ENCODE measurements at places on chromosomes 5 and 9. TPM values are rescaled to one million over a fixed set of nuclear protein-coding genes. Genes with fewer than 3 reads are reported as not detected.

ACOT12 gene
- total RNA-seq, result not detected

LCN2 gene
- 0.58 TPM for total RNA-seq

CDC20B gene
- not detected for total RNA-seq

GKAP1 gene
- 15.6 TPM for total RNA-seq

MEIKIN gene
- total RNA-seq, result 0.66 TPM

CATSPER3 gene
- total RNA-seq, result not detected

NDUFAF2 gene
- 44.9 TPM for total RNA-seq

SLC34A3 gene
- total RNA-seq, result not detected

SLC6A19 gene
- not detected for total RNA-seq

GFI1B gene
- not detected for total RNA-seq

RFESD gene
- 2.2 TPM for total RNA-seq

TNFSF8 gene
- total RNA-seq, result 1.9 TPM

WDR38 gene
- total RNA-seq, result not detected

C1QTNF3 gene
- 14.9 TPM for total RNA-seq

FOXI1 gene
- total RNA-seq, result not detected

TSSK1B gene
- total RNA-seq, result 0.93 TPM

TDRD7 gene
- total RNA-seq, result 20.4 TPM

PRDM9 gene
- not detected for total RNA-seq

FST gene
- total RNA-seq, result 0.93 TPM

TMEM174 gene
- total RNA-seq, result not detected

AK6 gene
- 29.6 TPM for total RNA-seq

PPP1R26 gene
- total RNA-seq, result 10.9 TPM

SH3GL2 gene
- total RNA-seq, result 6.8 TPM

REEP2 gene
- 16.7 TPM for total RNA-seq

CDX1 gene
- not detected for total RNA-seq

NEUROG1 gene
- total RNA-seq, result not detected

FOXD4L3 gene
- not detected for total RNA-seq

SUB1 gene
- 221 TPM for total RNA-seq

PCDHB4 gene
- 5.5 TPM for total RNA-seq

BNC2 gene
- 107 TPM for total RNA-seq

PCDHGB2 gene
- total RNA-seq, result 4.3 TPM

CTSV gene
- not detected for total RNA-seq

C9orf153 gene
- not detected for total RNA-seq

DDX46 gene
- total RNA-seq, result 33.9 TPM

FOXD4L5 gene
- not detected for total RNA-seq

MAMDC2 gene
- total RNA-seq, result 96.5 TPM

SLC6A18 gene
- total RNA-seq, result not detected

HNRNPAB gene
- total RNA-seq, result 79.9 TPM

CDH9 gene
- total RNA-seq, result not detected

NUDT12 gene
- 20.7 TPM for total RNA-seq

PCDHGA6 gene
- 11.1 TPM for total RNA-seq

GRIN3A gene
- total RNA-seq, result under 0.01 TPM

TNC gene
- 493 TPM for total RNA-seq

PLCXD3 gene
- 5.1 TPM for total RNA-seq

ABITRAM gene
- total RNA-seq, result 28.1 TPM

GPR151 gene
- not detected for total RNA-seq

CMBL gene
- total RNA-seq, result 2.2 TPM

JAKMIP2 gene
- 0.62 TPM for total RNA-seq

PLAC8L1 gene
- total RNA-seq, result not detected

SIT1 gene
- total RNA-seq, result 1.6 TPM

IL9 gene
- total RNA-seq, result not detected

SPATA31C2 gene
- total RNA-seq, result not detected

PCDHGB3 gene
- total RNA-seq, result 10.0 TPM

SPAAR gene
- total RNA-seq, result 1.8 TPM

C9orf43 gene
- 0.54 TPM for total RNA-seq

PDE6A gene
- total RNA-seq, result not detected

INSL6 gene
- total RNA-seq, result not detected

AGXT2 gene
- total RNA-seq, result not detected
